ENCODE measurements at places on chromosomes 1 and 21.

DNA sequence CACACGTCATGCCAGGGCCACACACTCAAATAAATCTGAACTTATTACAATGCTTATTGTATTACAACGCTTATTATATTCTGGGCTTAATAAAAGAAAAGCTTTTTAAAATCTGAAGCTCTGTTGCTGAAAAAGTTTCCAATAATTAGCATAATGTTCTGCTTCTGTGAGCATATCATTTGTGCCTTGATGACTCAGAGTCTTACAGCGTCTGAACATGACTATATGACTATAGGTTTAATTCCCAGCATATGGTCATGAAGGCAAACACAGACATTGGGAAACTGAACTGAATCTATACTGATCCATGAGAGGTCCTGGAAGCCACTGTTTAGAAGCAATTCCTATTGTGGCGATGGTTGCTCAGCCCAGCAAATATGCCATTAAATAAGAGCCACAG lies 66.3 kb downstream of the SIM2 start:
- DNase-seq, result no peak

GRCh38 chr1:27676410-27676809 lies 4.4 kb upstream of the IFI6 start:
- no peak for DNase-seq

- no peak for DNase-seq
Observed at GRCh38 chr1:72431810-72432209, 149.5 kb upstream of the NEGR1 start.

DNA sequence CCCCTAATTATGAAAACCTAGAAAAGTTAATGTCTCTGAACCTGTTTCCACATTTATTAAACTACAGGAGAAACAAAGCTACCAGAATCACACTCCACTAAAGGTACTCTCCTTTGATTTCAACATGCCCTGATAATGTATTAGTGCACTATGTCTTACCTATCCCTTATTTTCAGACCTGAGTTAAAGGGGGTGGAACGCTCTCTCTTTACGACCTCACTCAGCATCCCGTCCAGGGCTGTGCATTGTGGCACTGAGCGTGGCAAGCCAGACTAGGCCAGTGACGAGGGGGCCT lies 678 bp downstream of the LSM10 start:
- DNase-seq, result no peak

DNA sequence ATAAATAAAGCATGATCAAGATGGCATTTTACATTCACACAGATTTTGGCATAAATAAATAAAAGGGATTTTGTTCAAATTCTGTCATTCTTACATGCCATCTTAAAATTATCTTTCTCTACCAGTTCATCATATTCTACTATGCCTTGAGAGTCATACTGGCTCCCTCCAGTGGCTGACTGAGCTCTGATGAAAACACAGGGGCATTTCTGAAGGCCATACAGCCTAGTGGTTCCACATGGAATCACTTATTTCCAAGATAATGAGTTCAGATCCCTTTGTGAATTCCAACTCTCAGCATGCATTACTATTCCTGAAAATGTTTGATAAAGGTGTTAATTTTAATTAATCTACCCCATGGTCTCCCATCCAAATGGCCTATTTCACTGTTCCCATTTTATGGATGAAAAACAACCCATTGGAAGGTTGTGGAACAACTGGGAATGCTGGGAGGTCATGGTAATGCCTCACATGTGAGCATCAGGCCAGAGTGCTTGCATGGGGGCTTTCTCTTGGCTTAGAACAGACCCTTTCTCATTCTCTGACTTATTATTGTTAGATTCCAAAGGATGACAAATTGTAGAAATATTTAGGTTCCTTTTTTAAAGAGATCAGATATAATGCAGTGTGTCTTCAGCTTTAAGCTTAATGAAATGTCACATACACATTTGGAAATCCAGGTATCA lies 622.4 kb upstream of the PKN2 start:
- DNase-seq, result peak; percentile 23

All from right renal pelvis (tissue), 4 donors.